GM18507 (cell line): ENCODE measurements at places on chromosomes 2 and 18.

DNA sequence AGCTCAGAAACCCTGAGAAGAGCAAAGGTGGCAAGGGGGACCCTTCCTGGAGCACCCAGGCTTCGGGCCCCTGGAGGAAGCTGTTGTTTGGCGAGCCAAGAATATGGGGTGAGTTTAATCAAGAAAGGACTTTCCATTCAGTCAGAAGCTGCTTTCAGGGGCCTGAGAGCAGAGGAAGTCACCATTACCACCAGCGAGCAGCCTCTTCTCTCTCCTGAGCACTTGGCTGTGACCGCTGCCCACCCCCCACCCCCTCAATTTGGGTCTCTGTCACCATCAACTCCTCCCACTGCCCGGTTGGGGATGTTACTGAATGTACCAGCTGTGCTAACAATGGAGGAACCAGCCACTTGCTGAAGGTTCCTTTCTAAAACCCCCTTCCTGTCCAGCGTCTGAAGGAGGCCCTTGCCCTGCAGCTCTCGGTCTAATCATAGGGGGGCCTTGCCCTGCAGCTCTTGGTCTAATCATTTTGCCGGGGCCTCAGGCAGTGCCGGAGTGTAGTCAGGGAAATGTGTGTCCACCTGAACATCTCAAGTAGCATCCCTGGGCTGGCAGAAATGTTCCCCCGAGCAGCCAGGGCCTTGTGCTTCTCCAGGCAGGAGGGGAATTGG is 943 bp downstream of the INPP5D start:
- DNase-seq = no peak

GRCh38 chr18:77481541-77481940 is 231.9 kb downstream of the GALR1 start:
- no peak for DNase-seq

GRCh38 chr2:48059975-48060374 is 153.7 kb upstream of the FBXO11 start:
- DNase-seq = no peak

DNA sequence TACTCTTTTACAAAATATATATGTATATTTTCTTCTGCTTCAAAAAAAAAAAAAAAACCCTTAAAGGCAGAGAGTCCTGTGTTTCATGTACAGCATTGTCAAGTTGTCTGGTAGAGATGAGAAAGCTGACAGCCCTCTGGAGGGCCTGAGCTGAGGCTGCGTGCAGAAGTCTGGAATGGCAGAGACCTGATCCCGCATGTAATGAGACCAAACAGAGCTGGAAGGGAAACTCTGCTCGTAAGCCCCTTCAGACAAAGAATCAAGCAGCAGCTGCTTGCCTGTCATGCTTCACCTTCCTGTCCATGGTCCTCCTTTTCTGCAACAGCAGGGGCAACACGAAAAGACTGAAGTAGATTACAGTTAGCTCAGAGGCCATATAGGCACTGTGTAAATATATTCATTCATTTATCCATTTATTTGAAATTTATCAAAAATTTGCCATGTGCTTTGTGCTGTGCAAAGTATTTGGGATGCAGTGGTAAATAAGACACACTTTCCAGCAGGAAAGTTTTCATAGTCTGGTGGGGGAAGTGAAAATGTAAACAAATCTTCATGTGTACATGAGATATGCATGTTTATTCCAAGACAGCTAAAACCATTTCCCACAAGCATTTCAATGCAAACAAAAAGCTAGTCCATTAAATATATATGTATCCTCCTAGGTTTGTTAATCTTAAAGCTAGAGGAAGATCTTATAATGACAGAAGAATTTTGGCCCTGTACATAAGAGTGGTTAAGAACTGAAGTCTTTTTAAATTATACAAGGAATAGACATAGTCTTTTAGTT is 912.7 kb downstream of the CPS1 start:
- DNase-seq = no peak

GRCh38 chr2:216775043-216775453 is 79.7 kb upstream of the IGFBP5 start:
- no peak for DNase-seq

DNA sequence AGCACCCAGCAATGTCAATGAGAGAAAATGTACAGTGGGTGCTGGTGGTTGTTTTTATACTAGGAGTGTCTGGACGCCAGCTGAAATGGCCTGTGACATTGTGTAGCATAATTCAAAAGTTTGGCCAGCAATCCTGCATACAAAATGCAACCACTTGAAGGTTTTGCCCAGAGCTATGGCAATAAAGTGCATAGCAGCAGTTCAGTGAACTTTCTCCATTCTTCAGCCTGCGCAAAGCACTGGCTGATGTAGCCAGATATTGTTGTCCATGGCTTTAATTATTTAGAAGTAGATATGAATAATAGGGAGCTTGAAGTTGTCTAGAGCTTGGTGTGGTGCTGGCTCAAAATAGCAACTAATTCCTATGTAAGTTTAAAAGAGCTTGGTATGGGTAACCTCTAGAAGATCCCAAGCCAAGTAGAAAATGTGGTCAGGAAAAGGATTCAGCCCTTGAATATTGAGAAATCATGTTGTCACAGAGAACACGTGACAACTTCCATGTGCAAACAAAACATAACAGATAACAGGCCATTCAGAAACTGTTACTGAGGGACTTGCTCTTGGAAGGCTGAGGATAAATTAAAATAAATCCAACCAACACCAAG is 33.3 kb upstream of the PGAP1 start:
- no peak for DNase-seq

DNA sequence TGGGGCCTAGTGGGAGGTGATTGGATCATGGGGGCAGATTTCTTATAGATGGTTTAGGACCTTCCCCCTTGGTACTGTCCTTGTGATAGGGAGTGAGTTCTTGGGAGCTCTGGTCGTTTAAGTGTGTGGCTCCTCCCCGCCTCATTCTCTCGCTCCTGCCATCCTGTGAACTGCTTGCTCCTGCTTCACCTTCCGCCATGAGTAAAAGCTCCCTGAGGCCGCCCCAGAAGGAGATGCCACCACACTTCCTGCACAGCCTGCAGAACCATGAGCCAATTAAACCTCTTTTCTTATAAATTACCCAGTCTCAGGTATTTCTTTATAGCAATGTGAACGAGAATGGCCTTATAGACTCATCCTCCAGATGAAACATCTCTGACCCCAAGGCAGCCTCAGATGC is 101.5 kb downstream of the KCNF1 start:
- DNase-seq = no peak

DNA sequence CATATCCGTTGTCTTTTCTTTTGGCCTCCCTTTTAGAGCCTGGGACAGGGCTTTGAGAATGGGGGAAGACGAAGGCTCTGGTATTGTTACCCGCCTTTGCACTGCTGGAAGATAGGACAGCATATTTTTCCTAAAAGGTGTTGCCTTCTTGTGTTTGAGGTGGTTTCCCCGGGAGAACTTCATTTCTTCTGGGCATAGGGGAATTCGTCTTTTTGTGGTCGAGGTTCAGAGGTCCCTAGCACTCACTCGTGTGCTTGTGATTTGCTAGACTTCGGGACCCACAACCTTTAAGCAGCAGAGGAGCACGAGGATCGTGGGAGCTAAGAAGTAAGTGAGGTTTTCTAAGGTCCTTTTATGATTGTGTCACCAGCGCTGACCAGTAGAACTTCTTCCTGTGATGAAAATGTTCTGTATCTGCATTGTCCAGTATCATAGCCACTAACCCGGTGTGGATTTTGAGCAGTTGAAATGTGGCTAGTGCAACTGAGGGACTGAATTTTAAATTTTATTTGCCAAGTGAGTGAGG is 611 bp downstream of the ZNF512 start:
- DNase-seq = no peak

- no peak for DNase-seq
These were observed 10.3 kb upstream of the ATOH8 start for GRCh38 chr2:85743304-85743978.

DNA sequence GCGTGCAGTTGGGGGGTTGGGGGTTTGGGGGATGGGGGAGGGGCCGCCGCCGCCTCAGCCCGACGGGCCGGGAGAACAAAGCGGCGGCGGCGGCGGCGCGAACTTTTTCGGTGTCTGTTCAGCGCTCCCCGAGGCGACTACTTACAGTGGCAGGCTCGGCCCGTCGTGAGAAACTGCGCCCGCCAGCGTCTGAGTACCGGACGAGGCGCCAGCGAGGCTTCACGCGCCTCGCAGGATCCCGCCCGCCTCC is 172 bp downstream of the PRKD3 start:
- DNase-seq = no peak

GRCh38 chr2:171798156-171798820 is 95.8 kb downstream of the SLC25A12 start:
- DNase-seq = no peak

GRCh38 chr18:78890388-78890787 is 89.2 kb upstream of the SALL3 start:
- no peak for DNase-seq

DNA sequence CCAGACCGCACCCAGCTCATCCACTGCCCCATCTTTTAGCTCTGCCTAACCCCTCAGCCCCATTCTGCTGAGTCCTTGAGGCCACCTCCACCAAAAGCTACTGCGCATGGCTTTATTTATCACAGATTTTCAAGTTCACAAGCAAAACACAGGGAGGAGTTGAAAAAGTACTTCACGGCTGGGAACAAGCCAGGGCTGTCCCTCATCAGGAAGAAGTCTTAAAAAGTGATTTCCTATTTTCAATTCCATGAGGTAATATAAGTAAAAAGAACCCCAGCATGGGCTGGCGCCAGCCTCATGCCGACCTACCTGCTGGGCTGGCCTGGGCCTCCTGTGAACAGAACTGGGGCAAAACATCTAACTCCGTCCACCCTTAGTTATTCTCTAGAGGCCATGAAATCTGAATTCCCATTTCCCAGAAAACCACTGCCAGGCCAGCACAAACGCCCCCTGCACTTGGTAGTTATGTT is 69.0 kb downstream of the POLR1A start:
- no peak for DNase-seq

- no peak for DNase-seq
These were observed 80.8 kb downstream of the TCF7L1 start for GRCh38 chr2:85213901-85214512.

GRCh38 chr2:141508806-141509595 is 621.8 kb downstream of the LRP1B start:
- no peak for DNase-seq

DNA sequence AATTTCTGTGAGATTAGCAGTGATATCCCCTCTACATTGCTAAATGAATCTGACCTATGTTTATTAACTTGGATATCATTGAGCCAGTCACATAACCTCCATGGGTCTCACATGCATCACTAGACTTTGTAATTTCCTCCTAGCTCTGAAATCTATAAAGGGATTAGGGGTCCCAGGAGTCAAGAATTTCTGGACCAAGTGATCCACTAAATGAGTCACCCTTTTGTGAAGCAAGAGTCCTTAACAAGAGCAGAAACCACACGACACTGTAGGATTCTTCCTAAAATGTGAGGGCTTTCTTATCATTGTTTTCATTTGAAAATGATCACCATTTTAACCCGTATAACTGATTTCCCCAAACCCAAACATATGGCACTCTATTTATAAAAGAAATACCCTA is 90.3 kb downstream of the DHRS9 start:
- DNase-seq = no peak

DNA sequence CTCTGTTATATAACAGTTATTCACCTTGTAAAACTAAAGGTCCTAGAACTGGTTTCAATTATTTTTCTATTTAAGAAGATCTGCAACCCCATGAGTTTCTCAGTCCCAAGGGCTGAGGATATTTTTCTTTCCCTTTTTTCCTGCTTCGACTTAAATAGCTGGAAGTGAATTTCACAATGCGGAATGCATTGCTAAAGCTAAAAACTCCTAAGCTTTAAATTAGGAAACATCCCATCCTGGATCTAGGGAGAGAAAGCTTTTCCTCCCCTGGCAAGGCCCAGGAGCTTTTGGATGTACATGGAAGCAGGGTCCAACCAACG is 1.4 kb downstream of the RFX8 start:
- no peak for DNase-seq

- no peak for DNase-seq
These were observed 352.4 kb downstream of the LRP1B start for GRCh38 chr2:141778315-141778835.

DNA sequence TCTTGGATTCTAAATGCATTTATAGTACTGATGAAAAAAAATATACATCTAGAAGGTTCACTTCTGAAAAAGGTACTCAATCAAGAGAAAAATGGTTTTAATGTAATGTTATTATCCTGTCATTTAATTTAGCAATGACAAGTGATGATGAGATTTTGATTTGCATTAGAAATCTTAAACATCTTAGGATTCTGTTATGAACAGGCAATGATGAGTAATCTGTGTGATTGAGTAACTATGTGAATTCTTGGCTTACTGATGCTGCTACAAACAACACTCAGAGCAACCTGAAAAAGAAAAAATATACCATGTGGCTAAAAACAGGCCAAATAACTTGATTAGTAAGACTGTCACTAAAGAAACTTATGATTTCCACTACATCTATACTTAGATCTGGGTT is 30.1 kb downstream of the RBKS start:
- no peak for DNase-seq

- no peak for DNase-seq
These were observed 1.7 kb upstream of the POU3F3 start for GRCh38 chr2:104852090-104852666.

DNA sequence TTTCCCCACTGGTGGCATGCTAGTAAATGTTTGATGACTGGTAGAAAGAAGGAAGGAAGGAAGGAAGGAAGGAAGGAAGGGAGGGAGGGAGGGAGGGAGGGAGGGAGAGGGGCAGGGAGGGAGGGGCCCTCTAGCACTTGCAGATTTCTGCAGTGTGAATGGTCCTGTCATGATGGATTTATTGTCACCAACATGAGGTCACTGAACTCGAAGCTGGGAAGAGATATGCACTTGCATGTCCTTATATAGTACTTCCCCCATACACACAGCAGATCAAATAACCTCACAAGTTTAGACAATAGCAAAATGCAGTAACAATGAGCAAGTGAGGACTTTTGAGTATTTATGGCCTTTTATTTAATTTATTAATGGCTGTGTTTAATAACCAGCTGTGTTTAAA is 44.5 kb upstream of the CXCR4 start:
- no peak for DNase-seq
